ENCODE measurements at places on chromosomes 12 and 14.

DNA sequence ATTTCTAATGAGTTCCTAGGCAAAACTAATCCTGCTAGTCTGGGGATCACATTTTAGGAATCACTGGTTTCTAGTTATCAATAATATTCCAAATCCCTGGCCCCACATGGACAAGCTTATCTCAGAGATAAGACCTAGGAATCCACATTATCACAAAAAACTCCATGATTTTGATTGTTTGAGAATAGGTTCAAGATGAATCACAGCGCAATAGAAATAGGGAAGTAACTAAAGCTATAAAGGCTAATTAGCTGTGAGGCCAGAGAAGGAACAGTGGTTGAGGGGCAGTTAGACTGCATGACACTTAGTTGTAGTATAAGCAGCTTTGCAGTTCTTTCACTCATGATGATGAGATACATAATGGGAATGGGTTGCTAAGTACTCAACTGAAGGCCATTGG is 13.1 kb upstream of the ATP5F1B start:
- DNase-seq = no peak

- DNase-seq = no peak
Observed at GRCh38 chr12:32379667-32380066, 19.7 kb upstream of the FGD4 start.

GRCh38 chr12:70788774-70789173 is 131.8 kb downstream of the PTPRR start:
- no peak for DNase-seq

DNA sequence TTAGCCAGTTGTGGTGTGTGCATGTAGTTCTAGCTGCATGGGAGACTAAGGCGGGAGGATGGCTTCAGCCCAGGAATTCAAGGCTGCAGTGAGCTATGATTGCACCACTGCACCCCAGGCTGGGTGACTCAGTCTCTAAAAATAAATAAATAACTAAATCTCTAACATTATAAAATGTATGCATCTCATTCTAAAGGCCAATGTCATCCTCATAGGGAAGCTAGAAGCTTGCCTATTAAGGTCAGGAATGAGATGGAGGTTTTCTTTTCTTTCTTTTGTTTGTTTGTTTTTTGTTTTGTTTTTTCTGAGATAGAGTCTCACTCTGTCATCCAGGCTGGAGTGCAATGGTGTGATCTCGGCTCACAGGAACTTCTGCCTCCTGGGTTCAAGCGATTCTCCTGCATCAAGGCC is 48.8 kb upstream of the PAPLN start:
- DNase-seq = no peak

DNA sequence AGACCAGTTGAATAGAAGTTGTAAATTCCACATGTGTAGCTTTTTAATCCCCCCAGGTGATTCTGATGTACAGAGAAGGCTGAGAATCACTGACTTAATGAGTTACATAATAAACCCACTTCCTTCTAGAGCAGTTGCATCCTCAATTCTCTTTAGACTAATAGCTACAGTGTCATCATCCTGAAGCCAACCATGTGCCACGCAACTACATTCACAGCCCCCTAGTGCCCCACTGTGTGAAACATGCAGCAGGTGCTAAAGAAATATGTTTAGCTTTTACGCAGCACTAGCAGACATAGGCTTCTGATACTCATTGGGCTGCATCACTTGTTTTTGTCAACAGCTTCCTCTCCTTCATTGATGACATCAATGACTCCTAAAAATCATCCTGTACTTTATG is 1168.3 kb downstream of the BCL11B start:
- DNase-seq = no peak

- DNase-seq = no peak
Observed at GRCh38 chr12:70617450-70617849, 19.8 kb downstream of the PTPRB start.

DNA sequence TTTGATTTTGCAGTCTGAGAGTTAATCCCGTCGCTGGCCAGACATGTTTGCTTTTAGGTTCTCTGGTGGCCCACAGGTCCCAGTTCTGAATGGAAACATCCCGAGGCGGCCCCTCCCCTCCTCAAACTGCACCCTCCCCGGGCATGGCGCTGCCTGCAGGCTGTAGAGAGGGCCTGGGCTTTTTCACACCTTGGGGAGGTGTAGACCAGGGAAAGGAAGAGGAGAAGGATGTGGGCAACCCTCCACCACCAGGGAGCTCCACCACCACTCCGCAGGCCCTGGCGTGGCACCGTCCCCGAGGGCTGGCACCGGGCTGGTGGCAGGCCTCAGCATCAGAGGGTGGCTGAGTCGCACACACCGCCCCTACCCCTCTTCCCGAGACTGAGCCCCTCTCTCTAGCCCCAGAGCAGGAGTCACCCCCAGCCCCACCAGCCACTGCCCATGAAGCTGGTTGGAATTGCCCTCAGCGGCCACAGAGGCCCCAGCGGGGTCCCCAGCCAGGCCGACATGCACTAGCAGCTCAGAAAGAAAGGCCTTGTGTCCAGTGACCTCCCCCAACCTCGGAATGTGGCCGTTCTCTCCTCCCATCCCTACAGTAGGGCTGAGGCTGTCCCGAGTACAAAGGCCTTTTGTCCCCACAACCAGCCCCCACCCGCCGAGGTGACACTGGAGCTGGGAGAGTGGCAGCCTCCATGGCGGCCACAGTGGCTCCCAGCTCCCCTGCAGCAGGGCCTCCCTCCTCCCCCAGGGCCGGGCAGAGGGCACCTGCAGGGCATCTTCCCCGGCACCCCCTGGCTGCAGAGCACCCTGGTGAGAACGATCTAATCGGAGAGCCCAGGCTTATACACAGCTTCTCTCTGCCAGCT is 23.5 kb upstream of the INF2 start:
- DNase-seq = no peak

- no peak for DNase-seq
Observed at GRCh38 chr12:91222746-91223145, 40.1 kb upstream of the DCN start.

- DNase-seq = no peak
Observed at GRCh38 chr14:62130441-62130840, 368.2 kb downstream of the SNAPC1 start.

DNA sequence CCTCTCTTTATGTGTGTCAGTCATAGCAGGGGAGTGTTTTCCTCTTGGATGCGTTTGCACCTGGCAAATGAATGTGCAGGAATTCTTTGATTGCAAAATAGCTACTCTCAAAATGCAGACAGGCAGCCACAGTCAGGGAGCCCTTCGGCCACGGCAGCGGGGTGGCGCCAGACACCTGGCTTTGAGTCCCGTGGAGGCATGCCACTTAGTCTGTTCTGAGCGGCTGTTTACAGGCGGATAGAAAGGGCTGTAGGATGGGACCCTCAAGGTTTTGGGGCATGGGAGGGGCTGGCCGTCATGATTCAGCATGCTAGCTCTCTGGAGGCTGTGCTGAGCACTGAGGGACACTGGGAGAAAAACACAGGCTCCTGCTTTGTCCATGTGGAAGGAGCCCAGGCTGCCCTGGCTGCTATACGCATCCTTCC is 117.1 kb downstream of the SLC25A47 start:
- DNase-seq = peak; percentile 95

- no peak for DNase-seq
Observed at GRCh38 chr12:46718495-46718894, 107.3 kb downstream of the SLC38A4 start.

DNA sequence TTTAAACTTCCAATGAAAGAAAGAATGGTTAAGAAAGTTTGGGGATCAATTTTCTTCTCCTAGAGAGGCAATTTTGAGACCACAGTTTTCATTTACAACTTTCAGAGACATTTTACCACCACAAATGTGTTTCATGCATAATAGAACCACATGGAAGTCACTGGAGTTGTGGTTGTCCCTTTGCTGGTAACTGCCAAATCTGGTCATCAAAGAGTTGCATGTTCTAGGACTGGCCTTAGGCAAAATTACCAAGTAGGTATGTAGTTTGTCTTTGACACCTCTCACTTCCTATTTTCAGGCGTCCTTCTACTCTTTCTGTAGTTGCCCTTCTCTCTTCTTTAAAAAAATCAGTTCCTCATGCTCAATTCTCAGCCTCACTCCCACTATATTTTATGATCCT is 54.3 kb upstream of the TMX1 start:
- DNase-seq = no peak

- DNase-seq = no peak
Observed at GRCh38 chr12:47218191-47218654, 138.5 kb upstream of the AMIGO2 start.

GRCh38 chr12:24198070-24198469 is 248.6 kb upstream of the SOX5 start:
- DNase-seq = no peak

DNA sequence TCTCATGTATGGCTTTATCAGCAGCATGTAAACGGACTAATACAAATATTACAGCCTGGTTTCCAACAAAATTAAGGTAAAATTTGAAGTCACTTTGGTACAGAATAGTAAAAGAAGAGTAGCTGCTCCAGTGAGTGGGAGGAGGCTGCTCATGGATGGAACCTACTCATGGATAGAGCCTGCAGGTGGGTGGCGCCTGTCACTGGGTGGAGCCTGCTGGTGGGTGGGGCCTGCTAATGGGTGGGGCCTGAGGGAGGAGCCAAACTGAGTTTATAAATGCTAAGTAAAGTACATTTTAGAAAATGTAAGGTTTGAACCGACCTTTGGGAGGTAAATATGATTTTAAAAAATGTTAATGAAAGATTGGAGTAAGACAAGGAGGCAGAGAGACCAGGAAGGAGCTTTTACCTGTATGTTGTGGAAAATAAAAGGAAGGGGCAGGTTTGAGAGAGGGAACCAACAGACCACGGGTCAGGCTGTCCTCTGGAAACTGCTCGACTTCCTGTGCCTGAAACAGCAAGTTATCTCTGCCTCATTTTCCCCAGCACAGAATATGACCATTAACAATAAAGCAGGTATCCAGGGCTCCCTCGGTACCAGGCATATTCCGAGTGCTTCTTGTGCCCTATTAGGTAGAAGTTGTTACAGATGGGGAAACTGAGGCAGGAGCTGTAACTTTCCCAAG is 55.9 kb upstream of the SEL1L start:
- DNase-seq = no peak

DNA sequence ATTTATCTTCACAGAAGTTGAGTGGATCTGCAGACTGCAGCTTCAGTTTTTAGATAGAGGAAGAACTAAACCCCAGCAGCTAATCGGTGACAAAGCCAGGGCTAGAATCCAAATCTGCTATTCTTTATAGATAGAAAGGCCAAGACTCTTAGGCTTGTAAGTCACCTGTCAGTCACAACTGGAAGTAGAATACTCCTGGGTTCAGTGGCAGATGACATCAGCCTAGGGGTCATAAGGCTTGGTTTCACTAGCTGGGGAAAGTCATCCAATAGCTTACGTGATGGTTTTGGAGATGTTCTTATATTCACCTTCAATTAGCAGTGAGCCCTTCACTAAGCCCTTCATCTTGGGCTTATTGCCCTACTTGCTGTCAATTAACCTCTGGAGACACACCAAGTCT is 93.4 kb downstream of the APAF1 start:
- no peak for DNase-seq

DNA sequence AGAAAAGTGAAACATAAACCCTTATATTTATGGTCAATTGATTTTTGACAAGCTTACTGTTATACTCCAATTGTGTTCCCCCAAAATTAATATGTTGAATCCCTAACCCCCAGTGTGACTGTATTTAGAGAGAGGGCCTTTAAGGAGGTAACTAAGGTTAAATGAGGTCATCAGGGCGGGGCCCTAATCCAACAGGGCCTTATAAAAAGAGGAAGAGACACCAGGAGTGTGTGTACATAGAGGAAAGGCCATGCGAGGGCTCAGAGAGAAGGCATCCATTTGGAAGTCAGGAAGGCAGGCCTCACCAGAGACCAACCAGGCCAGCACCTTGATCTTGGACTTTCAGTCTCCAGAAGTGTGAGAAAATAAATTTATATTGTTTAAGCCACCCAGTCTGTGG is 6.5 kb upstream of the VTI1B start:
- DNase-seq = no peak

DNA sequence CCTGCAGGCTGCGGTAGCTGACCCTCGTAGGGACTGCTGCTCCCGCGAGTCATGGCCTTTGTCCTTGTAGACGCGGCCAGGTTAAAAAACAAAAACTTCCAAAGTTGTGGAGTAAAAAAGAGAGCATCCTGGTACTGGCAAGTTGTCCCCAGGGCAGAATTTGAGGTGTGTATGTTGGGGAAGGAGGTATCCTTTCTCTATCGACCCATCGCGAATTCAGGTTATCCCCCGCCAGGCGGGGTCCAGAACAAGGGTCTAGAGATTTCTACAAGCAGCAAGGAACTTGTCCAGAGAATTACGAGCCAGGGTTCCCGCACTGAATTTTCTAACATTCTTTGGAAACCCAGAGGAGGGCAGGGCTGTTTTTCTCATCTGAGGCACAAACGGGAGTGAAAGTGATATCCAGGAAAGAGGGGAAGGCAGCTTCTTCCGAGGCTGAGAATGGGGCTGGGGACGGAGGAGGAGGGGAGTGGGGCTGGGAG is 16.3 kb downstream of the TBX3 start:
- no peak for DNase-seq

DNA sequence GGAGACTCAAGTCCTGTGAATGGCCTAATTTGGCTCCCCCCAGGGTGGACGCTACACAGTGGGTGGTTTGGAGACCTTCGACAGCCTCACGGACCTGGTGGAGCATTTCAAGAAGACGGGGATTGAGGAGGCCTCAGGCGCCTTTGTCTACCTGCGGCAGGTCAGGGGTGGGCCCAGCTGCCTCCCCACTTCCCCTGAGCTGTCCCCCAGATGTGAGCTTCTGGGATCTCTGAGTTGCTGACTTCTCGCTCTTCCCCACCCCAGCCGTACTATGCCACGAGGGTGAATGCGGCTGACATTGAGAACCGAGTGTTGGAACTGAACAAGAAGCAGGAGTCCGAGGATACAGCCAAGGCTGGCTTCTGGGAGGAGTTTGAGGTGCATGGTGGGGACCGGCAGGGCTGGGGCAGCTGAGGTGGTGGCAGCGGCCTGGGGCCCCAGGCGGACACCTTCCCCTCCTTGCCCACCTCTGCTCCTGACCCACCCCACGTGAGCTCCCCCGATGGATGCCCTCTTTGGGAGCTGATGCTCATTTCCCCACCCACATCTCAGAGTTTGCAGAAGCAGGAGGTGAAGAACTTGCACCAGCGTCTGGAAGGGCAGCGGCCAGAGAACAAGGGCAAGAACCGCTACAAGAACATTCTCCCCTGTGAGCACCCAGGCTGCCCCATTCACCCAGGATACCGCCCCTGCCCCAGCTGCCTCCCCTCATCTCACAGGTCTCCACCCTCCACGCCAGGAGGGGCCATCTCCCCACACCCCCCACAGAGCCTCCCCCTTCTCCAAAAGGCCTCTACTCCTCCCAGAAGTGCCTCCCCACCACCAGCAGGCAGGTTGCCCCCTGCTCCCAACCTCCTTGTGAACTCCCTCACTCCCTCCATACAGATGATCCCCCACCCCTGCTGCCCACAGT is 4.2 kb downstream of the PTPN6 start:
- DNase-seq = no peak

- no peak for DNase-seq
Observed at GRCh38 chr14:98714626-98715425, 557.2 kb downstream of the BCL11B start.

- no peak for DNase-seq
Observed at GRCh38 chr12:108572166-108572790, 9.9 kb downstream of the ISCU start.

GRCh38 chr12:108326254-108326750 is 12.8 kb downstream of the CMKLR1 start:
- DNase-seq = no peak

Data from NCI-H2107 (cell line).